Dermis microvascular lymphatic vessel endothelial cell (primary cell): ENCODE measurements at places on chromosomes 5 and 9.
A peak's percentile ranks its signal among the peaks of the same experiment; 100 is the strongest.

- no peak for DNase-seq
Observed at GRCh38 chr5:67050125-67050524, 146.5 kb downstream of the CD180 start.

DNA sequence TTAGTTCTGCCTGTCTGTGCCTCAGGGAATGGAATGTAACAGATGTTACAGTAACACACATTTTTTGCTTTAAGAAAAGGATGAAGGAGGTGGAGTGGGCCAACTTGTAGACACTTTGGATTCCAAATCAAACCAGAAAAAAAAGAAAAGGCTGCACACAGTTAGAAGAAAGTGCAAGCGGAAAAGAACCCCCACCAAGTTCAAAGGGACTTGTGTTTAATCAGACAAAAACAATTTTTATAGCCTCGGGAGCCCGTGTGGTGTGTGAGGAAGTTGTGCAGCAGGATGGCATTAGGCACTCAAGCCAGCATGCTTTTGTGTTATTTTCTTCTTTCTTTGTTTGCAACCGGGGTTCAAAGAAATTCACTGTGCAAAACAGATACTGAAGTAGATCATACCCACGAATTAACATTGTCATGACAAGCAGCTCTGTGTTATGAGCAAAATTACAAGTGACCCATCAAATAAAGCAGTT, 189.5 kb downstream of the SEMA5A start:
- DNase-seq = no peak

DNA sequence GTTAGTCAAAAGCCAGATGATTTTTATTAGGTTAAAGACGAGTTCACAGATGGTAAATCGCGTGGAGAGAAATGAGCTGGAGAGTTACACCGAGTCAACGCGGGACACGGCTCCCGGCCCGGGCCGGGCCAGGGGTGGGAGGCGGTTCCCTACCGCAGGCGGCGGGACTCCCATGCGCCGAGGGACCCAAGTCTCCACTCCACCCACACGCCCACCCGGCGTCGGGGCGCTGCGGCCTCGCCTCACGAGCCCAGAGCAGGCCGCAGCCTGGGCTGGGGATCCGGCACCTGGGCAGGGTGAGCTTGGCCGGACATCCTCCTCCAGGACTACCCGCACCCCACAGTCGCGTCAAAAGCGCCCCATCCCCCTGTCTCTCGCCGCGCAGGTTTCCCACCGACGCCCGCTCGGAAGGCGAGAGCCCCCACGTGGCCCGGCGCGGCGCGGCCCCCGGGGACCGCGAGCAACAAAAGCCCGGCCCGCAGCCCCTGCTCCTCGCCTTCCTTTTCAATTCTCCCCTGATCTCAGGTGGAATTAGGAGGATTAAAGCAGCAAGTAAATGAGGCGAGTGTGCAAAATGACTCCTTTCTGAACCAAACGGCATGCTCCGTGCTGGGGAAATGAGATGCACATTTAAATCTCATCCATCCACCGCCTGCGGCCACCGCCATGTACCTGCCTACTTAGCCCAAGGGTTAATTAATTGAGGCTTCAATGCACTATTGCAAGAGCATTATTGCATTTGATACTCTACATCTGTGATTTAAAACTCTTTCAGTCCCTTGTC, 196.5 kb upstream of the TBCA start:
- peak; percentile 15 for DNase-seq

- DNase-seq = no peak
Observed at GRCh38 chr5:87756951-87757350, 344.2 kb upstream of the CCNH start.

DNA sequence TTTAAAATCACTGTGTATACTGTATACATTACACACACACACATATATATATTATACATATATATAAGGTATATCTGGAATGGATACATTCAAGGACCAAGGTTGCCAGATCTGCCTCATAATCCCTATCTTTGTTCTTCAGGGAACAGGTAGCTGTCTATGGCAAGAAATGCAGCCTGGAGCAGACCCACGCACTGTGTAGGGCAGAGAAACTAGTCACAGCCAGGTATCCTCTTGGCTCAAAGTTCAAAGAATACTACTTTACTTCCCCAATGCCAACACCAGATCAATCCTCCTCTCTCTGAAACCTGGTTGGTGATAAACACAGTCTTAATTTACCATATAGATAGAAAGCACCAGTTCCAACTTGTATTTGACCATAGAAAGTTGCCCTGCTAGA, 313.6 kb downstream of the PRELID2 start:
- DNase-seq = no peak

DNA sequence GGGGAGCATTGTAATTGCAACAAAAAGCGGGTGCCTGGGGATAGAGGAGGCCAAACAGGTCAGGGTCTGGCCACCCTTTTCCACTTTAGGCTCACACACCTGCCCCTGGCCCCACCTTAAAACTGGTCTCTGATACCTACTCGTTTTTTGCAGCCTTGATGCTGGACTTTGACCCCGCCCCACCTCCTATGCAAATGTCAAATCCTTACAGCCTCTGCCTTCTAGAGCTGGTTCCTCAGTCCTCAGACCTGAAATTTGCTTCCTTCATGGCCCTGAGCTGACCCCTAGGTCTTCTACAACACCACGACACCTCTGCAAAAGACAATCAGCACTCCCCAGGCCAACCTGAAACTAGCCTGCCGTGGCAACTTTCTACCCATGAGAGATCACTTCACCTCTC, 37.7 kb downstream of the SMIM23 start:
- no peak for DNase-seq
